Hematopoietic multipotent progenitor cell treated with erythropoietin and hydrocortisone succinate and interleukin-3 and kit ligand, for 4 days (in vitro differentiated cells): ENCODE measurements at places on chromosomes 12 and 14.
A peak's percentile ranks its signal among the peaks of the same experiment; 100 is the strongest.

GRCh38 chr12:124874988-124875802 is 11.5 kb upstream of the SCARB1 start:
- DNase-seq: no peak

DNA sequence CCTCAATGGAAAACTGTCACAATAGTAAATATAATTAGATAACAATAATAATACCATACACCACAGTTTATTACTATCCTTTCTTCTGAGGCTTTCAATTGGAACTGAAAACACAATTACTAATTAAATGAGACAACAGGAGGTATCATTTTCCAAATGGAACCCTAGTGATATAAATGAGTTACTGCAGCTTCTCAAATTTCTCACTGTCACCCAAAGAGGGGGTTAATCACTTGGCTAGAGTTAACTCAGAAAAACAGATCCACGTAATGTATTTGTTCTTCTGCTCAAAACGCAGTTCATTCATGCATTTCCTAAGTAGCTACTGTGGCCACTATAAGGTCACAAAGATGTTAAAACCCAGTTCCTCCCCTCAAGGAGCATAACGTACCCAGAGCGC is 120.9 kb upstream of the FOXN3 start:
- DNase-seq: no peak

- DNase-seq: no peak
These were observed 58.3 kb upstream of the RFLNA start for GRCh38 chr12:124236625-124237031.

GRCh38 chr12:38890102-38890855 is 15.1 kb downstream of the CPNE8 start:
- peak; percentile 59 for DNase-seq

DNA sequence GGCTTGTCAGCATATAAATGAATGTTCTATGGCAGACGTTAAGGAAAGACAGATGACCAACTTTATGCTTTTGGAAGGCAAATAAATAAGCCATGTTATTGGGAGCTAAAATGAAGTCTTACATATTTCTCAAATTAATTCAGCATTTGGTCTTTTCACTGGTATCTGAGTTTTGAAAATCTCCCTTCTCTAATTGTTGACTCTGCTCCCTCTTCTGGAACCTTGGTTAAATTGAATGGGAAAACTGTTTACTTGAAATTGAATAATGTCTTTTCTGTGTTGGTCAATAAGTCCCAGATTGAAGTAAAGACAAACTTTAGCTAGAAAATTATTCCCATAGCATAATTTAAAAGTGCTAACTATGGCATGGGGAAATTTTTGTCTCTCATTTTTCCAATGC is 38.7 kb downstream of the LGR5 start:
- no peak for DNase-seq

- peak; percentile 37 for DNase-seq
These were observed 64.3 kb downstream of the ANO6 start for GRCh38 chr12:45279931-45280830.

DNA sequence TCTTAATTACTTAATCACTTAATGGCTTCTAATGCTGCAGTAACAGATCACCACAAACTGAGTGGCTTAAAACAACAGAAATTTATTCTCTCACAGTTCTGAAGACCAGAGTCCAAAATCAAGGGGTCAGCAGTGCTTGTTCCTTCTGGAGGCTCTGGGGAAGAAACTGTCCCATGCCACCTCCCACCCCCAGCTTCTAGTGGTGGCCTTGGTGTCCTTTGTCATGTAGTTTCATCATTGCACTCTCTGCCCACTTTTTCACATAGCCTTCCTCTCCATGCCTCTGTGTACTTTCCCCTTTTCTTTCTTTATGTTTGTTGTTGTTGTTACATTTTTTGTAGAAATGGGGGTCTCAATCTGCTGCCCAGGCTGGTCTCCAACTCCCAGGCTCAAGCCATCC is 16.1 kb upstream of the UBC start:
- no peak for DNase-seq

- DNase-seq: no peak
These were observed 225.2 kb downstream of the FUT8 start for GRCh38 chr14:65637780-65638179.

DNA sequence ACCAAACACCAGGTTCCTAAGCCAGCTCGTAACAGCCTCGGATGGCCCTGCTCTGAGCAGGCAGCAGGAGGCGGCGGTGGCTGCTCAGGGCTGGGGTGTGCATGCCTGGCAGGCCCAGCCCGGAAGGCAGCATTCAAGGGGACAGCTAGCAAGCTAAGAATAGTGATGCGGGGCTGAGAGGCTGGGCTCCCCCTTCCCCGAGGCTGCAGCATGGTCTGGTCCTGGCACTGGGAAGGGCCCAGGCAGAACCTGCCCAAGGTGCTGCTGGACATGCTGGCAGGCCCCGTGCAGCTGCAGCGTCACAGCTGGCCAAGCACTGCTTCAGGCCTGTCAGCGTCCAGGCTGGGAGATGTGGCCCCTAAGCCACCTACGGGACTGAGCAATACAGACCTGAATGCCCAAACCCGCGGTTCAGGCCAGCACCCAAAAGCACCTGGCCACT is 26.4 kb upstream of the NUDT14 start:
- peak; percentile 34 for DNase-seq

DNA sequence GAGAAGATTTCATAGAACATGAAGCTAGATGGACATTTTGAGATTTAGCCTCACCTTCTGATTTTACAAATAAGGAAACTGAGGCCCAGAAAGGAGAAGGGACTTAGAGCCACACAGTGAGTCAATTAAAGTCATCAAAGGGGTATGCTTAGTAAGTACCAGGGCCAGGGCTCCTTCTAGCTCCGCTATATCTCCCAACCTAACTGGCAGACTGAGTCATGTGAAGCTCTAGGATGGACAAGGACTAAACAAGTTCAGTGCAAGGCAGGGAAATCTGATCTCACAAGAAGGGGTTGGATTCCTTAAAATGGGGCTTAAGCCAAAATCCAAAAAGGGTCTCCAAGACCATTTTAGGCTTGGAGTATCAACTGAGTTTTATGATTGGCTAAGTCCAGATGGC is 215.8 kb downstream of the PHLDA1 start:
- no peak for DNase-seq

DNA sequence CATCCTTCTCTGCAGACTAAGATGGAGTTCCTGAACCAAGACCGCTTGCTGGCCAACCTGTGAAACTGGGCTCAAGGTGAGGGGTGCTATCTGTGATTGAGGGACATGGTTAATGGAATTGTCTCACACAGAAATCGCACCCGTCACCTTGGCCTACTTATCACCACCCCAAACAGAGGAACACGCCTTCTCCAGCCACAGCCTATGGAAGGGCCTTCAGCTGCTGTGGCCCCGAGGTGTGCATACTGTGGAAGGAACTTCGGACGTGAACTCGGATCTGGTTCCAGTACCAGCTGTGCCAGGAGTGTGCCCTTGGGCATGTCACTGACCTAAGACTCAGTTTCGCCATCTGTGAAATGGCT is 44.4 kb downstream of the EVL start:
- DNase-seq: no peak

- peak; percentile 29 for DNase-seq
These were observed 21.6 kb downstream of the EXOC5 start for GRCh38 chr14:57246933-57247657.

DNA sequence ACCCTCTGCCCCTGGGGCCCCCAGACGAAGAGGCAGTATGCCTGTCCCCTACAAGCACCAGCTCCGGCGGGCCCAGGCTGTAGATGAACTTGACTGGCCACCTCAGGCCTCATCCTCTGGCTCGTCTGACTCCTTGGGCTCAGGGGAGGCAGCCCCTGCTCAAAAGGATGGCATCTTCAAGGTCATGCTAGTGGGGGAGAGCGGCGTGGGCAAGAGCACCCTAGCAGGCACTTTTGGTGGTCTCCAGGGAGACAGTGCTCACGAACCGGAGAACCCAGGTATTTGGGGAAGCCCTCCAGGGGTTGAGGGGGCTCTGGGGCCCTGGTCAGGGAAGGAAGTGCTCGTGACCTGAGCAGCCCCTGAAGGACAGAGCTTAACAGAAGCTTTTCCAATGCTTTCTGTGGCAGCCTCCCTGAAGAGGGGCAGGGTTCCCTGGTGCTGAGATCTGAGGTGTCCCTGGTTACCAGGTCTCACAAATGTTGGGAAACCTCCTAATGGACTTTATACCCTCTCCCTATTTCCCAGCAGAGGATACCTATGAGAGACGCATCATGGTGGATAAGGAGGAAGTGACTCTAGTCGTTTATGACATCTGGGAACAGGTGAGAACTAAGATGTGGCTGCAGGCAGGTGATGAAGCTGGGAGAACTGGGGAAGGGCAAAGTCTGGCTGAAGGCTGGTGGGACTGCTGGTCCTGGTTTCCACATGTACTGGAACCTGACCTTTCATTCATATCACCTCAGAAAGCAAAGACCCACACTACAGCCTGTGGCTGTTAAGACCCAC is 1.9 kb downstream of the REM2 start:
- no peak for DNase-seq

- DNase-seq: no peak
These were observed 23.0 kb downstream of the VPS37B start for GRCh38 chr12:122872815-122873361.

- DNase-seq: no peak
These were observed 38.6 kb downstream of the DLK1 start for GRCh38 chr14:100765296-100765695.

GRCh38 chr12:73221836-73222235 is 949.7 kb downstream of the TRHDE start:
- DNase-seq: peak; percentile 15

GRCh38 chr12:120903412-120904196 is 554 bp downstream of the SPPL3 start:
- DNase-seq: peak; percentile 66

- no peak for DNase-seq
These were observed 180.9 kb downstream of the RPS29 start for GRCh38 chr14:49405291-49405690.

DNA sequence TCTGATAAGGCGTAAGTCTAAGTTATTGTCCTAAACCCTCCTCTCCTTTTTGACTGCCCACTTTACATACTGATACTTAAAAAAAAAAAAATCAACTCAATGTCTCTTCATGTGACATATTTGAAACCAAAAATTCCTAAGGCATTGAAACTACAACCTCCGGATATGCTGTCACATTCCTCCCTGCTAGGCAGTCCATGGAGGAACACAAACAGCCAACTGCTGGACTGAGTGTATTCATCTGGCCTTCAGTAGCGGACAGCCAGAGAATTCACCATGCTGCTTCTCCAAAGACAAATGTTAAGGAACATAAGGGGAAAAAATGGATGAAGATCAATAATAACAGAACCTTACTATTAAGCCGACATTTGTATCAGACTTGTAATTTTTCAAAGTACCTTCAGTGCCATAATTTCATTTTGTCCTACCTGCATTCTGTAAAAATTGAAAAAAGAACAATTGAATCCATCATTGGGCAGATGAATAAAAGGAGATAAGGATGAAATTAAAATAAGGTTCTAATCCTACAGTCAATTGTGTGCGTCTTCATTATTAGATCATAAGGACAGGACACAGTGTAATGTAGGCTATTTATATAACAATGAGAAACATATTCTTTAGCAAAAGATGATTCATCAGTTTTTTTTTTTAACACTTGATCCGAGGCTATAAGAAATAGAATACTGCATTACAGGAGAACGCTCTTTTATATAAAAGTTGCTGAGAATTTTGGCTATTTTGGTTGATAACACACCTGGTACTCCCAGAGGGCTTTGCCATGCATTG is 12.2 kb downstream of the RERG start:
- no peak for DNase-seq

GRCh38 chr12:71684081-71684480 is 1.8 kb upstream of the TMEM19 start:
- peak; percentile 55 for DNase-seq

- DNase-seq: no peak
These were observed 57.6 kb upstream of the ATP2B1 start for GRCh38 chr12:89765959-89766824.

DNA sequence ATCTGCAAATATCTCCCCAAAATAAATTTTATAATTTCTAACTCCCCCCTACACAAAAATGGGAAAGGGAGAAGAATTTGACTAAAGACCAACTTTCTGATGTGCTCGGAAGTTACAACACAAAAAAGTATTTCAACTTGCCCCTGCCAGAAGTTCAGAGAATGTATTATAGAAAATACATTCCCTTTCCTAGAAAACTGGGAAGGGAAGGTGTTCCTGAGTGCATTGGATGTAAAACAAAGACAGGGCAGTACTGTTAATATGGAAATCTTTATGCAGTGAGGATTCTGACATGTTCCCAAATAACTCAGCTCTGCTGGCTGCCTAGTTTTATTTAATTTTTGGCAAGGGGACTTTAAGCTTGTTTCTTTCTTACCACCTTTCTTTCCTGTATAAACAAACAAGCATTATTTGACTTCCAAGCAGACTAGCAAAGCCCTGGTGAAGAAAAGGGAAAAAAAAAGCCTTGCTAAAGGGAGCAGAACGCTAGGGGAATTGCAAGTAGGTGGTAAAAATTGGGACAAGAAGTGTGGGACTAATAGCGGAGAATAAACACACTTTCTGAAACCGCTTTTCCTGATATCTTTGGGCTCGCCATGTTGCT is 124.1 kb downstream of the STXBP6 start:
- no peak for DNase-seq

DNA sequence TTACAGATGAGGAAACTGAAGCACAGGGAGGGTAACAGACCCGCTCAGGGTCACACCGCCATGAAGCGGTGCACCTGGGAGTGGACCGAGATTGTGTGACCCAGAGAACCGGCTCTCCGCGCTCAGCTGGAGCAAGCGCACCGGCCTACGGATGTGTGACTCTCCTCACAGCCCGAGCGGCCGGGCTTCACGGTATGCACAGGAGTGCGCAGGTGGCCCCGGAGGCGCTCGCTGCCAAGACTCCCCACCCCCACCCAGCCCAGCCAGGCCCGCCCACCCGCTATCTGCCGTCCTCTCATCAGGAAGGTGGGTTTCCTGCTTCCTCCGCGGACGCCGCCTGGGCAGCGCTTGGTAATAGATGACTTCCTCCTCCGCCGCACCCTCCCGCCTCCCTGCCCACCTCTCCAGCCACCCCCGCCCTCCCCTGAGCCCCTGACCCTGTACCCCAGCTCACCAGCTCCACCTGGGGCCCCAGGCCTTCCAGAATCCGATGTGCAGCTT is 110.7 kb downstream of the NCOR2 start:
- peak; percentile 67 for DNase-seq

DNA sequence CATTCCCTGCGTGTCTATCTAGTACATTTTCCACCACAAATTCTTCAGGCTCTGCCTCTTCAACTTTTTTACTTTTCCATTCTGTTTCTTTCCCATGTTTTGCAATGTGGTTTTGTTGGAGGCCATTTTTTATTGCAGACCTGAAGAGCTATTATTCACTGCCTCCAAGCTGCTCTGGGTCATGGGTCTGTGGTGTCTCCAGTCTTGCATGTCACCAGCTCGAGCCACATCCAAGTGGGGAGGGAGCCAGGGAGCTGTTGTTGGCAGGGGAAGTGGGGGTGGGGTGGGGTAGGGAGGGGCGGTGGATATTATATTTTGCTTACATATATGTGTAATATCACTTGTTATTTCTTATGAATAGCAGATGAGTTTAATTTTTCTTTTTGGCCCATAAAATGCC is 69.1 kb downstream of the VEZT start:
- DNase-seq: peak; percentile 8

DNA sequence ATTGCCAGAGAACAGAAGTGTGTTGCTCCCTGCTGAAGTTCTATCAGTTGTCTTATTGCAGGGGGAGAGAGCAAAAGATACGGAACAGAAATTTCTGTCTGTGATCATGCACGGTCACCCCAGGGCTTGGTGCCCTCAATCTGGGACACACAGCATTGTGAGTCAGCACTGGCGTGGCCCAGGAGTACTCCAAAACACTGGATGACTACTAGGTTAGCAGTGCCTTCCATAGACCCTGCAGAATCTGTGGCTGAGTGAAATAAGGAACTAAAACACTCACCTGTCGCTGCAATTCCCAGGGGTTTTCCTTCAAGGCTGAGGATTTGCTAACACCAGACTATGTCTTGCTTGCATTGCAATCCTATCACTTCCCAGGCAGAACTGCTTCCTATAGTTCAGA is 165.5 kb downstream of the ANO6 start:
- DNase-seq: no peak
